Suppressor macrophage treated with lipopolysaccharide for 1 hour (primary cell): ENCODE measurements at places on chromosomes 5 and 9.

GRCh38 chr5:114744406-114744805 is 382.5 kb downstream of the KCNN2 start:
- no peak for DNase-seq

- DNase-seq: no peak
These were observed 13.9 kb downstream of the RAI14 start for GRCh38 chr5:34669931-34670516.

GRCh38 chr5:124328201-124328600 is 418.2 kb downstream of the ZNF608 start:
- no peak for DNase-seq

DNA sequence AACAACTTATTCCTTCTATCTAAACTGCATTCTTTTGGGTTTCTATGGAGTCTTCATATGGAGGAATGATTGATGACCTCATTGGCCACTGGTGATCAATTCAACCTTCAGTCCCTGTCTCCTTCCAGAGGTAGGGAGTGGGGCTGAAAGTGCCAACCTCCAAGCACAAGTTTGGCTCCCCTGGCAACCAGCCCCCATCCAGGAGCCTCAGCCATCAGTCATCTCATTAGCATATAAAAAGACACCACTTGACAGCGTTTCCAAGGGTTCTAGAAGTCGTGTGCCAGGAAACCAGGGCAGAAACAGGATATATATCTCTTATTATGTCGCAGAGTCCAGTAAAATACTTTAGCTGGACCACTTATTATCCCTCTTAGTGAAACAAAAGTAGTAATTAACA is 9.8 kb downstream of the SLC31A2 start:
- no peak for DNase-seq

GRCh38 chr5:66874004-66874403 is 277.8 kb downstream of the MAST4 start:
- no peak for DNase-seq

DNA sequence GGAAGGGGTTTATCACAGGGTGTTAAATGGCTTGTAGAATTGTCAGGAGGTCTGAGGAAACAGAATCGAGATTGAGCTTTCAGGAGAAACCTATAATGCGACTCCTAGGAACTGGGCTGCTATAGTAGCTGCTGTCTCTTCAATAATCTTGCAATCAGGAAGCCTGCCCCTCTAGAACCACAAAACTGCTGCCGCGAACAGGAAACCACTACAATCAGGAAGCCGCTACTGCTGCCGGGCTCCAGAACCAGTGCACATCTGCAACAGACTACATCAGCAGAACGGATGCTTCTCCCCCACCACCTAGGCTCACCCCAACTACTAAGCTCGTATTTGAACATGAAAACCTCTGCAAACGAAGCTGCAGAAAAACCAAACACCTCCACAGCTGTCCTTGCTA is 31.6 kb downstream of the TNFSF8 start:
- peak; percentile 59 for DNase-seq

- DNase-seq: peak; percentile 22
These were observed 5.3 kb downstream of the TNPO1 start for GRCh38 chr5:72821776-72822175.

- no peak for DNase-seq
These were observed 47.1 kb downstream of the SPIN1 start for GRCh38 chr9:88435336-88435735.

DNA sequence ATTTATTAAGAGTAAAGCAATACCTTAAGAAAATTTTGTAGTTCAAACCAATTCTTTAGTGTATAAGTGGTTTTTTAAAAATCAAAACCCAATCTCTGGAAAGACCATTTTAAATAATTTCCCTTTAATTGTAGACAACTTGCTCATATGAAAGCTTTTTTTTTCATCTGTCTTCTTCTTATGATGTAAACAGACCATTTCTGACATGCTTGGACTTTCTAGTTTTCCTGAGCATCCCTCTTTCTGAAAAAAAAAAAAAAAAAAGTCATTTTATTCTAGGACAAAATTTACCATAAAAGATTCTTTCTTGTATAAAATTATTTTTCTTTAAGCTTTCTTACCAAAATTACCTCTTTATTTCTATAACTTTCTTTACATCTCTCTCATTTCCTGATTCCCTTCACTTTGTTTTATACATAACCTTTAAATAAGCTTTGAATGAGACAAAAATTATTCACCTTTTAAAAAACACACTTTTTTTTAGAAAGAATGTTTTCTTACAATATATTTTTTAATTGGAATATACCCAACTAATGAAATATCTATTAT is 67.5 kb downstream of the COL15A1 start:
- DNase-seq: peak; percentile 49

DNA sequence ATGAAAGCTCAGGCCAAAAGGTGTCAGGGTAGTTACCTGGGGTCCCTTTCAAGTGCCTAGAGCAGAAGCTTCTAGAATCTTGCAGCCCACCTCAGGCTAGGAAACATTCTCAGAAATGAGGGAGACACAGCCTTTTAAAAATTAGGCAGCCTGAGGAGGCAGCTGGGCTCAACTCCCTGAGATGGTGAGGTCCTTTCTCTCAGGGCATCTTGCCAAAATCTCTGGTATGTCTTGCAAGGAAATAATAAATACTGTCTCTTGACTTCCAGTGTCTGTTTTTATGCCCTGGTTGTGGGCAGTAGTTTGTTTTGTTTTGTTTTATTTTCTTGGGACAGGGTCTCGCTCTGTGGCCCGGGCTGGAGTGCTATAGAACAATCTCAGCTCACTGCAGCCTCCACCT is 100.9 kb upstream of the APC start:
- DNase-seq: no peak

DNA sequence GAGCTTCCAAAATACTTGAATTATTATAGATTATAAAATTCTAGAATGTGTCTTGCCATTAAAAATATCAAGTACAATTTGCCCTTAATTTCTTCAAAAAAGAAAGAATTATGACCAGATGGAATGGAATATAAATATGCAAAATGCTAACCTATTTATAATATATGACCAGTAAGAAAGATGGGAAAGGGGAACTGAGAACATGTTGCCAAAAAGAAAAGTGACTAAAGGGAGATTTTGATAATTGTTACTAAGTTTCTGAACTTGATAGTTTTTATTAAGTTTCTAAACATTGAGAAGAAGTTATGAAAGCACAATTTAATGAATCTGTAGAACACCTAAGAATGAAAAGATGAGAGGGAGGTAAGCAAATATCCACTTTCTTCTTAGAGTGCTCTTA is 188.4 kb upstream of the NR4A3 start:
- DNase-seq: peak; percentile 93

- DNase-seq: no peak
These were observed 40.0 kb downstream of the CCNH start for GRCh38 chr5:87372705-87373104.

DNA sequence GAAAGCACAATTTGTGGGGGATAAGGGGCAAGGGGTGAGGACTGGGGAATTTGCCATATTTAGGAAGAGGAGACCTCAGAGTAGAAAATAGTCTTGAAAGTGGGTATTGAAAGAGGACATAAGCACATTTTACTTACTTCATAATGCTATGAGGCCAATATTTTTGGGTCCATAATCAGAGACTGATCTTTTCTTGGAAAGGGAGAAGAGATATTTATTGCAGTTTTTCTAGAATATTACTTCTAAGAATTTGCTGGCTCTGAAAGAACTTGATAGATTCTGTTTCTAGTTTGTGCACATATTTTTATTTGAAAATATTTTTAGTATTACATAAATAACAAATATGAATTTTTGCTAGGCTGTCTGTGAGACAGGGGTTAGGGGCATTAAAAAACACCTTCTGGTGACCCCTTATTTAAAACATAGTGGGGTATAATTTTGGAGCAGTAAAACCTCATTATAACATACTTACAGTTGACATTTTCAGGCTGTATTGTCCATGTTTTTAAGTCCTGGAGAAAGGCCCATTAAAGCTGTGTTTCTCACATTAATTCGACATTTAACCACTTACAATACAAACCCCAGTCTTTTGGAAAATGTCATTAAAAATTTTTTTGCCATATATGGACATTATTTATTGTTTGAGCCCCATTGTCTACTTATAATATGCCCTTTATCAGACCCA is 118.9 kb upstream of the NFIB start:
- DNase-seq: no peak

DNA sequence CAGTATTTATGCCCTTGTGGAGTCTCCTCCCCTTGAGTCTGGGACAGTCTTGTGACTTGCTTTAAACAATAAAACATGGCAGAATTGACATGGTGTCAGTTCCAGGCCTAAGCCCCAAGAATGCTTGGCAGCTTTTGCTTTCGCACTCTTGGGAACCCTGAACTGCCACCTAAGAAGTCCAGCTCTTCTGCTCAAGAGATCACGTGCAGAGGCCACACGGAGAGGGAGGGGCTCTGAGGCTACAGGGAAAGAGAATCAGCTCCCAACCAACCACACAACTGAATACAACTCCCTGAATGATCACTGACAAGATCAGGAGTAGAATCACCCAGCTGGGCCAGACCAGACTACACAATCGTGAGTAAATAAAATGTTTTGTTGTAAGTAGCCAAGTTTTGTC is 97.6 kb downstream of the MED27 start:
- DNase-seq: no peak

GRCh38 chr5:16536246-16536645 is 70.6 kb upstream of the ZNF622 start:
- DNase-seq: no peak

DNA sequence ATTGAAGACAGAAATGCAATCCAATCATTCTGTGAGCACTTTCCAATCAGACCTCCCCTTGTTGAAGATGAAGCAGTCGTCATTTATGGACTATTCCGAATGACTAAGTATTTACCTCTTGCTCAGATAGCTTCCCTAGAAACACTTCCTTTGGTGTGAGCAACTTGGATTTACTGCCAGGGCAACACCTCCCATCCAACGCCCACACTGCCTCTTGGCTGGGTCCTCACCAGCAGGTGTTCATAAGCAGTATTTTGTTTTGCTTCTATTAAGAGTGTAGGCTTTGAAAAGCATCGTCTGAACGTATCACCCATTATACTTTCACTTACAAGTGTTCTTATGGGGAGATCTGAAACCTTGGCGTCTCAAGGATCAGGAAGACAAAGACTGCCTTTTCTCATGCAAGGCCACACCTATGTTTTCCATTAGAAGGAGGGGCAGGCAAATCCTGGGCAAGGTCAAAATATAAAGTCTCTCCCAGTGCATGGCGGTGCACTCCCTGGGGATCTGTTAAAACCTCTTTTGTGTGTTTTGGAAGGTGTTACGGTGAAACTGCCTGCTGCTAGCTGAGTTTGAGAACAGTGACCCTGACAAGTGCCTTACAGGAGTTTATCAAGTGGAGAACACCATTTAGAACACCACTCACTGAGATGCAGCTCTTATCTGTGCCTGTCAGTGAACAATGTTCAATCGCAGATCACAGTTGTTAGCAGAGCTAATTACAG is 10.6 kb upstream of the MARCHF3 start:
- no peak for DNase-seq

DNA sequence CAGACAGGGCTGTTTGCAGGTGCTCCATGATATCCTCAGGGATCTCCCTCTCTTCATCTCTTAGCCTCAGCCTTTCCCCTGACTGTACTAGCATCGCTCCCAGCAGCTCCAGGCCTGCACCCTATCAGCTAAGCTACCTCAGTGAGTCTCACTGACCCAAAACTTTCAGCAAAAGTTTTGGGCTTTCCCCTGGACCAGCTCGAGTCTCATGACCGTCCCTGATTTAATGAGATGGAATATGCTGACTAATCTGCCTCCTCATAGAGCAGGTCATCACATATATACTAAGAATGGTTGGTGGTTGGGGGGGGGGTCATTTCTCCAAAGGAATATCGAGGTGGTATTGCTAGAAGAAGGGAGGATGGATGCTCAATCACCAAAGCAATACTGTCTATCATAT is 151.5 kb downstream of the NR3C1 start:
- DNase-seq: peak; percentile 21

DNA sequence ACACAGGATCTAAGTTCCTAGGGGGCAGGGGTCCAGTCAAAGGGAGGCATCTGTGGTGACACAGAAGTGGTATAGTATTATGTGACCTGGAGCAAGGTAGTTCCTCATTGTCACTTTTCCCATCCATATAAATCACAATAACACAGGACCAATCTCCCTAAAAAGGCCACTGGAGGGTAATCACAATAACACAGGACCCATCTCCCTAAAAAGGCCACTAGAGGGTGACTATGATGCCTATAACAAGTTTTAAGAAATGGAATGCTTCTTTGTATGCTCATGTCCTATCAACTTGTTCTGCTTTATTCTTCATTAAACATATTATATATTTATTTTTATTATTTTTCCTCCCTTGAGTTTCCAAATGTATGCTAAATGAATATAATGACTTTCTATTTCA is 254.6 kb downstream of the ASTN2 start:
- DNase-seq: no peak

DNA sequence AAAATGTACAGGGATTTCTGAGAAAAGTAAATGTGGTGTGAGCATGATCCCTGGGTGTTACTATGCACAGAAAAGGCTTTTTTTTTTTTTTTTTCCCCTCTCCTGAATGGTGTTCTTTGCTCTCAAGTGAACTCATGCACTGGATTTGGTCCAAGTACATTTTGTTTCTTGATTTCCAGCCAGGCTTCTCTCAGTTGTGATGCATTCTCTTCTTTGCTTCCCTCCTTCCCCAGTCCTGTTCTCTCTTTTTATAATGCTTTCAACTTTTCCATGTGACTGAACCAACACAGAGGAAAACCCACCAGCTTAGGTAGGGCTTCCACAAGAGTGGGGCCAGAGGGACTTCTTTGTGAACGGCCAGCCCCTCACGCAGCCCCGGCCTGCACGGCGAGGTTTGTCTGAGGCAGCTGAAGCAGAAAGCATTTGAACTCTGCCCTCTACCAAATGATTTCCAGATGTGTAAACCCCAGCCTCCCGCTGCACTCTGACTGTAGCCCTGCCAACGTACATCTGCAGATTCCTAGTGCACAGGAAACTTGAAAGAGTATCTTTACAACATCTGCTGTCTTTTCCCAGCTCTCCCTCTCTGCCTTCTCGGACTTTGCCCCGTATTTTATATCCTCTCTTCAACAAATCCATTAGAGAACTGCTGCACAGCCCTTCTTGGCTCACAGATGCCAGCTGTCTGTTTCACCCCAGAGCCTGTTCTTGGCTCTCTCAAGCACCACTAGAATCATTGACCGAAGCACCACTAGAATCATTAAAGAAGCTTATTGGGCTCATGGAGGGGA is 71.8 kb upstream of the CD180 start:
- no peak for DNase-seq

DNA sequence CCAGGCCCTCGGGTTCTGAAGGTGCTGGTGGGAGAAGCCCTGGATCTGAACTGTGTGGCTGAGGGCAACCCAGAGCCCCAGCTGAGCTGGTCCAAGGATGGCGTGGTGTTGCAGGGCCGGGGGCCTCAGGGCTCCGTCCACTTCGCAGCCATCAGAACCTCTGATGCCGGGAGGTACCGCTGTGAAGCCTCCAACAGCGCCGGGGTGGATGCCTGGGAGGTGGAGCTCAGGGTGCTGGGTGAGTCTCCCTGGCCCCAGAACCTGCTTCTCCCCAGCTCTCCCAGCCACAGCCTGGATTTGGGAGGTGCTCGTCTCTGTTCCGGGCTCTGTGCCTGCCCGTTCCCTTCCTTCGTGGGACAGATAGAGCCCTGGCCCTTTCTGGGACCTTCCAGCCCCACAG is 75.6 kb downstream of the HMCN2 start:
- DNase-seq: no peak
